NCI-H2029 (cell line): ENCODE measurements at places on chromosomes 12 and 14.

DNA sequence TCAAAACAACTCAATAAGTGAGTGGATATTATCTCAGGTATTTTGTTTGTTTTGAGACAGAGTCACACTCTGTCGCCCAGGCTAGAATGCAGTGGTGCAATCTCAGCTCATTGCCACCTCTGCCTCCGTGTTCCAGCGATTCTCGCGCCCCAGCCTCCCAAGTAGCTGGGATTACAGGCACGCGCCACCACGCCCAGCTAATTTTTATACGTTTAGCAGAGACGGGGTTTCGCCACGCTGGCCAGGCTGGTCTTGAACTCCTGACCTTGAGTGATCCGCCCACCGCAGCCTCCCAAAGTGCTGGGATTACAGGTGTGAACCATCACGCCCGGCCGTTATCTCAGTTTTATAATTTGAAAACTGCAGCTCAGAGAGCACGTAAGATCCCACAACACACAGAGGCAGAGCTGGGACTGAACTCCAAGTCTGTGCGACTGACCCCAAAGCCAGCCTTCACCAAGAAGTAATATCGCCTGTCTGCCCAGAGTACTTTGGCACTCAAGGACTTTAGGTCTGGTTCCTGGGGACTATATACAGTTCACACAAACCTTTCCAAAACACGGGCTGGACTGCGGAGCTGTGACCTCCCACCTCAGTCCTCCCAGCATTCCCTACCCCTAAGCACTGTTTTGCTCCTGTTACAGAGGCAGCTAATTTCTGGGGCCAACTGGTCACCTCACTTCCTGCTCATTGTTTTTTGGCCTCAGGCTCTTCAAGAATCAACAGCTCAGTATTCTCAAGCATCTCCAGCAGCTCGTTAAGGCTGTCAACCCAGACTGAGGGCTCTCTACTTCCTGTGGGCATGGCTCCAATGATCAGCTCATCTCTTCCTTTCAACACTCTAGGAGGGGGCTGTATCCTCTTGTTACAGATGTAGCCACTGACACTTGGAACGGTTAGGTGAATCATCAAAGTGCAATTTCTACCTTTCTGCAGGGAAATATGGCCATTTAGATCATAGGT, 22.5 kb downstream of the TESC start:
- DNase-seq, result peak; percentile 94

DNA sequence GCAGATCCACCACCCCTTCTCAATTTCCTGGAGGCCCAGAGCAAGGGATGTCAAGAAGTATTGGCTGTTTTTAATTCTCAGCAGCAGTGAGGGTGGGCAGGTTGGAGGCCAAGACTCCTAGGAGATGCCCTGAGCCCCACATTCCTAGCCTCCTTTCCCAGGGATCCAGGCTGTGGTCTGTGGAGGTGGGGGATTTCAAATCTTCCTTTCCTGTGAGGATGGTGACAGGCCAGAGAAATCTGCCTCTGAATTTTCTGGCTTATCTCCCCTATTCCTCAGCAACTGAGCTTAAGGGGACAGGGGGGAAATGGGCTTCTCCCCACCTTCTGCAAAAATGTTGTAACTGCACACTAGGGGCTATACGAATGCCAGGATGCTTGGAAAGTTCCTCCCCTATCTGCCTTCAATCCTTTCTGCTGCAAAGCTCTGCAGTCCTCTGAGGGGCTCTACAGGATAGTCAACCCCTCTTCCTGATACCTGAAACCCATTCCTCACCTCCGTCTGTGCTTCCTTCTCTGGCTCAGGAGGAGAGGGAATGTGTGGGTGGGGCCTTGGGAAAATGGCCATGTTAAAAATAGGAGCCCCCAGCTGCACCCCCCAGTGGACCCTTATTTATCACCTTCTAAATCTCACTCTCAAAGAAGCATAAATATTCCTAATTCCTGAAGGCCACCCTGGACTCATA, 6.6 kb downstream of the GPR84 start:
- DNase-seq, result no peak

DNA sequence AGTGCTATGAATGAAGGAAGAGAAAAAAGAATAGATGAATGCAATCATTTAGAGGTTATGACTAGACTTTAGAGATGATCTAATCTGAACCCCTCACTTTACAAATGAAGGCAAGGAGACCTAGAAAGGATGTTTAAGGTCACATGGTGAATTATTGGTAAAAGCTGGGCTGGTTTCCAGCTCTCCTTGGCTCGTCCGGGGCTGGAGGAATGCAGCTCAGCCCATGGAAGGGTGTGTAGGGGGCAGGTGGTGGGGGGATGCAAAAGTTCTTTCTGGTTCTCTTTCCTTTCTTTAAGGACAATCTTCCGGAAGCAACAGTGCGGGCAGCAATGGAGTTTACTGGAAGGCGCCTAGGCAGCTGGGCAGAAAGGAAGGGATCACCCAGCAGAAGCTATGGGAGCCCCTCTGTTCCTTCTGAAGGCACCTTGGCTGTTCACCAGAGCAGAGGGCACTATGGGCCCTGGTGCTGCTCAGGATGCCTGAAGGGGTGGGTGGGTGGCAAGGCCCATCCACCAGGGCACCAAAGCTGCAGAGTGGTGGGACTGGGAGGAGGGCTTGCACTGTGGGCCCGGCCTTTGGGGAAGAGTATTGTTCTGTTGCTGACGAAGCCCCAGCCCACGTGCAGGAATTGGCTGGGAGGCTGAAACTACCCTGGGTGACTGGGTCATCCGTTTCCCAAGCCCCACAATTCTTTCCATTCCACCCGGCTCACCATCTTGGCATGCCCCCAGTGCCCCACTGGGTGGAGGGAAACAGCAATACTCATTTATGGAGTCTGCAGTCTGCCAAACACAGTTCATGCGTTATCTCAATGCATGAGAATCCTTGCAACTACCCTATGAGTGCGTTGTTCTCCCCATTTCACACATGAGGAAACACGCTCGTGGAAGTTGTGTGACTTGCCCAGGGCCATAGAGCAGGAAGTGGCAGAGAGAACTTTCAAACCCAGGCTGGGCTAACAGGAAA, 78.2 kb downstream of the IRF2BPL start:
- no peak for DNase-seq

DNA sequence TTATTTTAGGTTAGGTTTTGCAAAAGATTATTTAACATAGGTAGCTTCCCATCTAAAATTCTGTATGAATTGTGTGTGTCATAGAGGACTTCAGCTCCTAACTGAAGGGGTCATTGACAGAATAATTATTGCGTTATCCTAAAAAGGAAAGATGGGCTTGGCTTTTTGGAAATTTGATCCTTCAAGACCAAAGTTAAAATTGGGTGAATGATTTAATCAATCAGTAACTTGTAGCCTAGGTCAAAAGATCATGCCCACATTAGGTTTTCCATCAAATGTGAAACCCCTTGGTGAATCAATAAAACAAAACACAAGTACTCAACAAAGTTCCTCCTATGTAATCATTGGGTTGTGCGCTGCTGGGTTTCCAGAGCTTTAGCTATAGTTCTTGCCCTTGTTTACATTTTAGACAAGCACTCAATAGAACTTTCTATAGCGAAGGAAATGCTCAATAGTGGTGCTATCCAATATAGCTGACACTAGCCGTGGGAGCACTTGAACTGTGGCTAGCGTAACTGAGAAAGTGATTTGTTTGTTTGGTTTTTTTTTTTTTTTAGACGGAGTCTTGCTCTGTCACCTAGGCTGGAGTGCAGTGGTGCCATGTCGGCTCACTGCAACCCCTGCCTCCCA, 37.6 kb upstream of the ARHGAP5 start:
- DNase-seq, result no peak

GRCh38 chr14:75578786-75579337, 442 bp downstream of the FLVCR2 start:
- DNase-seq, result no peak

DNA sequence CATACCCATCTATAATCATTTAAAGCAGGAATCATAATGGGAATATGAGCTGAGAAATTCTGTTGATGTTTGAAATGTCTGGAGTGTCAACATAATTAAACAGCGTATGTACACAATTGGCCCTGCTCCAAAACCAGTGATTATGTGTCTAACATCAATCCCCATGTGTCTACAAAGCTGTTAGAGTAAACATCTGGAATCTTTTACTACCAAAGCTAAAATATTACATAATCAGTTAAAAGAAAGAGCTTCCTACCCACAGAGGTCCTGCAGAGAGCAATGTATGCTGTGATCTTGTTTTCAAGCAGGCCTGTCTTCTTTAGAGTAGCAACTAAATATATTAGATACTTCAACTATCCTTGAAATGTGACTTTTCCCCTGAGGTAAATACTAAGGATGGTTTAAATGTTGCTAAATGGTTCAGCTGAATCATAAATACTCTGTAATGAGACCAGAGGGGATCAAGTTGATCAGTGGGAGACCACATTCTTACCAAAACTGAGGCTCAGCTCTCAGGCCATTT, 74.3 kb downstream of the RASSF8 start:
- DNase-seq, result peak; percentile 24

- no peak for DNase-seq
Measured at GRCh38 chr12:57736741-57737466, 1.6 kb downstream of the AGAP2 start.

- no peak for DNase-seq
Measured at GRCh38 chr12:39205969-39206368, 237.0 kb downstream of the KIF21A start.

GRCh38 chr14:68977180-68977717, 1.9 kb downstream of the ACTN1 start:
- DNase-seq, result no peak

- no peak for DNase-seq
Measured at GRCh38 chr12:112061137-112061536, 47.4 kb downstream of the NAA25 start.

DNA sequence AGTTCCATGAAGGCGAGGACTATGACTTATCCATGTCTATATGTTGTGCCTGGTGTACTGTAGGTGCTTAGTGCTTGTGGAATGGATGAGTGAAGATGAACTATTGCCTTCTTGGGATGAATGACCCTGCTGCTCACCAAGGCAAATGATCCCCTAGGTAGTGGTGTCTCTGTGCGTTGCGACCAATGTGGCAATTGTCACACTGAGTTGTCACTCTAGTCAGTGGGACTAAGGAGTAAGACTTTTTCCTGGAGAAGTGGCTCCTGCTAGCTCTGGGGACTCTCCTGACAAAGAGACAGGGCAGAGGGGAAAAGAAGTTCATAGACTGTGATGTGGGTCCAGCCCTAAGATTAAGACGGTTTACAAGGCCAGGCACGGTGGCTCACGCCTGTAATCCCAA, 3.4 kb upstream of the ACVR1B start:
- no peak for DNase-seq

- DNase-seq, result no peak
Measured at GRCh38 chr14:34865889-34866574, 9.1 kb downstream of the BAZ1A start.

GRCh38 chr14:93859957-93860356, 67.2 kb upstream of the FAM181A start:
- DNase-seq, result no peak

- no peak for DNase-seq
Measured at GRCh38 chr14:91269076-91269991, 24.8 kb upstream of the GPR68 start.

- DNase-seq, result no peak
Measured at GRCh38 chr12:109999649-109999971, 380 bp downstream of the ANKRD13A start.

- no peak for DNase-seq
Measured at GRCh38 chr12:30567082-30567481, 128.6 kb downstream of the IPO8 start.

DNA sequence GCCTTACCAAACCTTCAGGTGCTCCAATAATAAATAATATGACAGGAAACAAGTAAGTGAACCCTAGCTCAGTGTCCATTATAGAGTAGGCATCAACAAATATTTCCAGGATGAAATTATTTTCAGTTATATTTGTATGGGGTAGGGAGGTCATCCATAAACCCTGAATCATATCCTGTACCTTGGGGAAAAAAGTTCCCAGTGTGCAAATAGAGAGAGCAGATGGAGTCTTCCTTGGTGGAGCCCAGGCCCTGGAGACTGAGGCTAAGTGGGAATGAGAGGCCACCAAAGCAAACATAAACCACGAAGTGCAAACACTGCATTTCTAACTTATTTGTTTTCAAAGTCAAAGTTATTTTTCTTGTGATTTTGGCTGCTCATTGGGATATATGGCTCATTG, 8.5 kb upstream of the ERP27 start:
- no peak for DNase-seq

- no peak for DNase-seq
Measured at GRCh38 chr12:52867642-52868041, 18.8 kb upstream of the KRT78 start.

DNA sequence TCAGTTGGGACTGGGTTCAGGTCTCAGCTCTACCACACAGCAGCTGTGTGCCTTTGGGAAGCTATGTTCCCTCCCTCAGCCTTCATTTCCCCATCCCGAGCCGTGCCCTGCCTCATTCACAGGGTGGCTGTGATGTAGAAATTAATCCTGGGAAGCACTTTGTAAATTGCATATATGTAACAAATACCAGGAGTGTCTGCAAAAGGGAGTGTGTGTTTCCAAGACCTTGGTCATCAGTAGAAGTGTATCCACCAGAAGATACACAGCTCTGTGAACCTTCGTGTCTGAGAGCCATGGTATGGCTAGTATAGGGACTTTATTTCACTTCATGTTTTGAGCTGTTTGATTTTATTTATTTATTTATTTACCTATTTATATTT, 26.1 kb downstream of the ALDH2 start:
- no peak for DNase-seq

DNA sequence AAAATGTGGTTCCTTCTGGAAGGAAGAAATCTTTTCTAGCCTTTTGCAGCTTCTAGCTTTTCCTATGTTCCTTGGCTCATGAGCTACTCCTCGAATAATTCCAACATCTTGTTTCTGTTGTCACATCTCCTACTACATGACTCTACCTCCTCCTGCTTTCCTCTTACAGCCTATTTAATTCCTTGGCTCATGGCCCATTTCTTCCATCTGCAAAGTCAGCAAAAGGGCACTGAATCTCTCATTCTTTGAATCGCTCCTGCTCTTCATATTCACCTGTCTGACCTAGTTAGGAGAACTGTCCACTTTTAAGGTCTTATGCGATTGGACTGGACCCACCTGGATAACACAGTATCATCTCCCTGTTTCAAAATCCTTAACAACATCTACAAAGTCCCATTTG, 15.8 kb downstream of the PRKD1 start:
- DNase-seq, result no peak

DNA sequence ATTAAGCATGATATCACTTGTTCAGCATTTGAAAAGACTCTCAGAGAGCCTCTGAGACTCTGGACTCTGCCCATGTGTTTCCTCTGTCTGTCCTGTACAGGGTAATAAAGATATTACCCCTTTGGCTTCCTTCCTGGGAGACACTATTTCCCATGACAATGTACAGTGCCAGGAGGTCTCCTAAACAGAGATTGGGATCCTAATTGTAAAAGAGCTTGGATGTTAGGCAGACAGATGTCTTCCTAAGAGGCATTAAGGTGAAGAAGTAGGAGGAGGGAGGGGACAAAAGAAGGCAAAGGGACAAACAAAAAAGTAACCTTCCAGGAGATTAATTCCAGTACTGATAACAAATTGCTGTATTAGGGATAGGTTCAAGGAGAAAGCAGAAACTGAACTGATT, 45.5 kb upstream of the NAV3 start:
- DNase-seq, result no peak

- no peak for DNase-seq
Measured at GRCh38 chr12:79444089-79444488, 246.7 kb downstream of the PAWR start.

GRCh38 chr12:76997011-76997780, 68.2 kb downstream of the E2F7 start:
- no peak for DNase-seq
